ENCODE measurements at places on chromosomes 16 and 17.

GRCh38 chr16:26988186-26988585 lies 78.5 kb upstream of the C16orf82 start:
- no peak for DNase-seq

DNA sequence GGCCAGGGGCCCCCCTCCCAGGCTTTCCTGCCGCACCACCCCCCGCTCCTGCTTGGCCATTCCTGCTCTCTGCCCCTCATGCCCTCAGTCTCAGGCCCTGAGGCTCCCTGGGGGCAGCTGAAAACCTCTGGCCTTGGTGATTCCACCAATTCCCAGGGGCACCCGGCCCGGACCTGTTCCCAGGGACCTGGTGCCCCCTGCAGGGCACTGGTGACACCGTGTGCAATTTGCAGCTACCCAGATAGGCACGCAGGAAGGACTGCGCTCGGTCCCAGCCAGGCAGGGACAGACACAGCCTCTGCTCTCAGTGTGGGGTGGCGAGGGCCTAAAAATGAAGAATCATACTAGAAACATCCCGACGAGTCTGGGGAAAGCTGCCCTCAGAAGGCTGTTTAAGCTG lies 13.4 kb downstream of the WFDC1 start:
- no peak for DNase-seq

DNA sequence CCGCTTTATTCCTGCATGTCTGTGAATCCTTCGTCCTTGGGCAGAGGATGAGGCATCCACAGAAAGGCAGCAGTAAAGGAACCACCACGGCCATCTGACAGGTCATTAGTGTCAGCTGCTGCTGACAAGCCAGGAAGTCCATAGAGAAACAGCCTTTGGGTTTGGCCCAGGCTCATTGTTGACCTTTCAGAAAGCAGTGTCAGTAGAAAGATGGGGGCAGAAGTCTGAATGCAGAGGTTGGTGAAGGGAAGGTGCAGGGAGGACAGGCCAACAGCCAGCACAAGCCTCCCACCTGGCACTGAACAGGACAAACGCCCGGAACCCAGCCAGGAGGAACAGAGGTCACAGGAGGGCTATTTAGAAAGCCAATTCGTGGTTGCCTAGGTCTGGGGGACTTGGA lies 105.8 kb downstream of the VAT1L start:
- no peak for DNase-seq

DNA sequence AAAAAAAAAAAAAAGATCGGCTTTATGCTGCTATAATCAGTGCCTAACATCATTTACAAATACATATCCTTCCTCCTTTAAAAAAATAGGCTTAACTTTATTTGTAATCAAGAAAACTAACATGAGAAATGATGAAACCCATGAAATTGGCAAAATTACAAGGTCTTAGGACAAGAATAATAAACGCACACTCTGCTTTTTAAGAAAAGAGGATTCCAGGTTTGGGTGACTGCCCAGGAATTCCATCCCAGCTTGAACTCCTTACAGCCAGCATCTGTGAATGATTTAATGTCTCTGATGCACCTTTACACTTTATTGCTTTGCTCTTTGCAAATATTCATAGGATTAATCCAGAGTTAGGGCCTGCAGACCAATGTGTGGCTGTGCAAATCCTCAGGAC lies 196.0 kb downstream of the CBLN1 start:
- DNase-seq, result no peak

- DNase-seq, result no peak
Observed at GRCh38 chr16:9523994-9524393, 432.6 kb downstream of the HAPSTR1 start.
